AML-193 (cell line): ENCODE measurements at places on chromosomes 2 and 18.

DNA sequence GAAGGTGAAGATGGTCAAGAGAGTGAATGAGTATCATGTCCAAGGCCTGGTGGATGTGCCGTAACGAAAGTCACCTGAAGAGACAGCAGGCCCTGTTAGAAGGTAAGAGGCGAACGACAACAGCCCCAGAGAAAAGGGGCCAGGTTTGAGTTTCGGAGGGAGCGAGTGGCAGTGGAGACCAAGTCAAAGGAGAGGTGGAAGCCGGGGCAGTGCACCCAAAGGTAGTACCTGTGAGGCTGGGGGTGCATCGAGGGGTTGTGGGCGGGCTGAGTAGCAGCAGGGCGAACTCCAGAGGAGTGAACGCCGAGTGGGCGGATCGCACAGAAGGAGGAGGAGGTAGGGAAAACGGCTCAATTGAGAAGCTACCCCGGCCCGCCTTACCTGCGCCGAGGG is 358 bp downstream of the USP37 start:
- no peak for DNase-seq

GRCh38 chr2:124911560-124911959 is 886.5 kb downstream of the CNTNAP5 start:
- no peak for DNase-seq

DNA sequence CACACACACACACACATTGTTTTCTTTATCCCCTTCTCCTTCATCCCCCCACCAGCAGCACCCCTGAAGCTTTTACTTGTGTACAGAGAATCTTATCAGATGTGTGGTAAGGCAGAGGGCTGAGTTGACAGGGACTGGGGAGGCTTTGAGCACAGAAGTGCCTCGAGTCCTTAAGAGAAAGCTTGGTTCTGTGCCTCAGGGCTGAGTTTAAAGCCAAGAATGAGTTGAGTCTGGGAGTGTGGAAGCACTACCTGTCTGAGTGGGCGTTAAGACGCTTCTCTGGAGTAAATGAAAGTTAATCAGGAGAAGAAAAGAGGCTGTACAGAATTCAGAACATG is 2.7 kb downstream of the ID2 start:
- peak; percentile 16 for DNase-seq

DNA sequence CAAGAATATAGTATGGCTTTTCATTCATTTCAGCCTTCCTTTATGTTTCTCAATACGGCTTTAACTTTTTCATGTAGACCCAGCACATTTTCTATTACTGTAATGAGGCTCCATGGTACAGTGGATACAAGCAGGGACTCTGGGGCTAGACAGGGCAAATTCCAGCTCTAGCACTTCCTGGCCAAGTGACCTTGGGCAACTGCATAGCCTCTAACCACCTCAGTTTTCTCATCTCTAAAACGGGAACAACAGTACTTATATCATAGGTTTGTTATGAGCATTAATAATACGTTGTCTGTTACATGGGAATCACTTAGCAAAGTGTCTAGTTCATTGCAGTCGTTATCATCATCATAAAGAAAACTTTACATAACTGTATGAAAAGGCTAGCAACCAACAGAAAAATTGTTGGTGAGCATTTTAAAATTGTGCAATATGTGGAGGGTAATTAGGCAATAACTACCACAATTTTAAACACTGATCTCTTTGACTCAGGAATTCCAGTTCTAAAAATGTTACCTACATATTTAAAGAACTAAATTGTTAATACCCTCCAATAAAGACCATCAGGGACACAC is 13.7 kb upstream of the RMDN2 start:
- DNase-seq, result peak; percentile 60

GRCh38 chr2:105072039-105072438 is 34.2 kb downstream of the MRPS9 start:
- DNase-seq, result no peak

- no peak for DNase-seq
Measured at GRCh38 chr2:215698566-215698965, 262.7 kb upstream of the FN1 start.

GRCh38 chr2:201233812-201234662 is 26.3 kb upstream of the CASP8 start:
- DNase-seq, result no peak

GRCh38 chr2:99890568-99891427 is 251.6 kb downstream of the AFF3 start:
- DNase-seq, result no peak
